ENCODE measurements at places on chromosomes 16 and 17. TPM values are rescaled to one million over a fixed set of nuclear protein-coding genes. Genes with fewer than 3 reads are reported as not detected.

Gene DNAI2
- total RNA-seq, result not detected

Gene KRT15
- 0.37 TPM for total RNA-seq

Gene KIF2B
- total RNA-seq, result not detected

Gene BCO1
- 0.18 TPM for total RNA-seq

Gene ZPBP2
- not detected for total RNA-seq

Gene OR1F1
- not detected for total RNA-seq

Gene TAC4
- total RNA-seq, result not detected

Gene EIF5A
- 274 TPM for total RNA-seq

Gene KRTAP3-2
- not detected for total RNA-seq

Gene DNAJA2
- 79.1 TPM for total RNA-seq

Gene TNFSF13
- 15.0 TPM for total RNA-seq

Gene DNAH9
- total RNA-seq, result 0.08 TPM

Gene GJD3
- 1.3 TPM for total RNA-seq

Measured in left cardiac atrium (tissue), 4 donors.